ENCODE measurements at places on chromosomes 16 and 17. TPM values are rescaled to one million over a fixed set of nuclear protein-coding genes. Genes with fewer than 3 reads are reported as not detected.

GRCh38 chr16:64295466-64295865 is 826.4 kb downstream of the CDH11 start:
- no peak for DNase-seq

GRCh38 chr17:41915566-41915965 is 3.2 kb downstream of the ACLY start:
- DNase-seq, result no peak

DNA sequence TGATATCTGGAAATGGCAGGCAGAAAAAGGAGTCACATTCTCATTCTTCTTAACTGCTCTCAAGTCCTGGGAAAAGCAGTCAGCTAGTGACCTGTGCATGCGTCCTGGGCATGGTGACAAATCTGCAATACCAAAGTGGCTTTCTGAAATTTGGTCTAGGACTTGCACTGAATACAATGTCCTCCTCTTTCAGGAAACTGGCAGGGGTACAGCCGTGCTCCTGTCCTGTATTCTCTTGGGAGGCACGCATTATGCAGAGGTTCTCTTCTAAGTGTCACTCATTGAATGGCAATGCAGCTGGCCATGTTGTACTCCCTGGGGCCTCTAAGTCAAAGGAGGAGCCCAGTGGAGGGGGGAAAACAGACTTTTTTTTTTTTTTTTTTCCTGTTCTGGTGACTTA is 10.6 kb downstream of the PHF12 start:
- DNase-seq, result no peak

DNA sequence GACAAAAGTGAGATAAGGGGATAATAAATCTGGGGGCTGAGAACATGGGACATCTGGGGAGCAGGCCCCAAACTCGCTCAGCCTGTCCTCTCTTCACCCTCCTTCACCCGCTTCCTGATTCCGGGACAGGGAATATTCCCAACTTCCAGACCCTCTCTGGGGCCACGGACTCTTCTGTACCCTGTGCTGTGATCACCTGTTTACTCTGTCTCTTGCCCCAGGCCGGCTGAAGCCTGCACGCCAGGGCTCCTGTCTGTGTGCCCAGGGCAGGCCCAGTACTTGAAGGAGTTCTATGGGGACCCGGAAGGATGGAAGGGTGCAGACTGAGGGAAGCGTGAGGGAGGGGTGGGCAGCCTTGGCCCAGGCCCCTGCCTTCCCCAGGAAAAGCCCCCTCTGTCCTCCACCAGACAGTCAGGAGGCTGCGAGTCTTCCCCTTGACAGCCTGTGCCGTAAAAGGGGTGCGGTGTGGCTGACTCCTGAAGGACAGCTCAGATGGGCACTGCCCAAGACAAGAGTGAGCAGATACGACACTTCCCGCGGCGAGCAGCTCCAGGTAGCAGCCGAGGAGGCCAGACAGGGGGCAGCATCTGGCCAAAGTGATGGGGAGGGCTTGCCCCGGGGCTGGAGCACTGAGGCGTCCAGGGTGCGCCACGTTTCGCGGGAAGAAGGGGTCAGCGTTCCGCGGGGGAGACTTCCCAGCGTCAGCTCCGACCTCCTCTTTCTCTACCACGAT is 1.0 kb upstream of the CCNF start:
- peak; percentile 0 for DNase-seq

DNA sequence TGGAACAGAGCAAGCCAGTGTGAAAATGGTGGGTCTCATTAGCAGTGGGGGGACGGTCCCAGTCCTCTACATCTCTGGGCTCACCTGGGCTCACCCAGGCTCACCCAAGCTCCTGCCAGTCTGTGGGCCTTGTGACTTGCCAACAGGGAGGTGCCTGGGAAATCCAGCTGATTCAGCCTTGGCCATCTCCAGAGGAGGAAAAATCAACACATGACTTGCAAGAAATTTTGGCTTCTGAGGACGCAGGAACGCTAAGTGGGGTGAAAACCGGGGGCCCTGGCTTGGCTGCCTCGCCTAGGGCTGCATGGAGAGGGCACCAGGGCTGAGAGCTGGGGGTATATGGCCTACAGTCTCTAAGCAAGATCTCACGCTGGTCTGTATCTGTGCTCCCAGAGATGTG is 47.7 kb downstream of the VAC14 start:
- DNase-seq, result no peak

- DNase-seq, result no peak
These were observed 16.8 kb upstream of the SUZ12 start for GRCh38 chr17:31919802-31920525.

DNA sequence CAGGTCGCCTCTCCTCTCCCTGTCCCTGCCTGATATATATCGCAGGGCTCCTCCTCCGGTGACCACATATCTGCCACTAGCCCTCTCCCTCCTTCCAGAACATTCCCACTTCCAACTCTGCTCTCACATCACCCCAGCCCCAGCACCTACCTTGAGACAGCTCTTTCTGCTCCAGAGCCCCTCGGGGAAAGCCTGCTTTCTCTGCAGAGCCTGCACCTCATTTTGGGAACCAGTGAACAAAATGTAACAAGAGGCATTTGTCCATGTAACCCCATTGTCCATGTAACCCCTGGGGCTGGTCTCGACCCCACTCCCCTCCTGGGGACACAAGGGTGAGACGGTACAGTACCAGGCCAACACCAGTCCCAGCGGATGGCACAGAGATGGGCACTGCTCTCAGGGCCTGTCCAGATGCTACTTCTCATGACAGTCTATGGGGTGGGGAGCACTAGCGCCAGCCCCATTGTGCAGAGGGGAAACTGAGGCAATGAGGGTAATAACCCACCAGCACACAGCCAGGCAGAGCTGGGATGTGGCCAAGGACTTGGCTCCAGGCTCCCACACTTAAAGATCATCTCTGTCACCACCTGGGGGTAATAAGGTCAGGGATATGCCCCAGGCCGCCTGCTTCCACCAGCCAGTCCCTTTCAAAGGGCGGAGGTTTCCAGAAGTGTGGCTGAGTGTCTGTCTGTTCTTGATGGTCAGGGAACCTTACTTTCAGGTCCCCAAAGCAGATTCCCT is 42.9 kb downstream of the TBC1D16 start:
- DNase-seq, result no peak

GRCh38 chr16:75319513-75320411 is 68.3 kb upstream of the BCAR1 start:
- no peak for DNase-seq

DNA sequence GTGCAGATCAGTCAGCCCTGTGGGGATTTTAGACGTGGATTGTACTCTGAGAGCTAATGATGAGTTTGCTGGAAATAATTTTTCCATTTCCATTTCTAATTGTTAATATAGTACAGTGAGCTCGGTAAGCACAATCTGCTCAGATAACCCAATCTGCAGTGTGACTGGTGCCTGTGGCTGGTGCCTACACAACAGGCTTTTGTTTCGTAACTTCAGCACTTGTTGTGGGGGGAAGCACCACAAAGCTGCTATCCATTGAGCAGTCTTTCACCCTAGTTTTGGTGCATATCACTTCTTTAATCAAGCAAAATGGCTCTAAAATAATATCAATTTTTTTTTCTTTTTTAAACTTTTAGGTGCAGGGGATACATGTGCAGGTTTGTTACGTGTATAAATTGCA is 534.9 kb upstream of the HSBP1 start:
- no peak for DNase-seq

GRCh38 chr16:57802341-57803133 is at the start of gene KIFC3:
KIFC3 (minus strand) TSS chr16:57802491; CDS start chr16:57798243, 4,248 bp downstream.
- DNase-seq, result peak; percentile 79

Gene SERPINF2
- polyA plus RNA-seq, result 0.75 TPM
